ENCODE measurements at places on chromosomes 1 and 21.
A peak's percentile ranks its signal among the peaks of the same experiment; 100 is the strongest.

GRCh38 chr1:154186177-154186576 lies 5.7 kb downstream of the TPM3 start:
- DNase-seq = peak; percentile 11

GRCh38 chr1:20367626-20368025 lies 77.0 kb downstream of the VWA5B1 start:
- DNase-seq = no peak

GRCh38 chr1:94334764-94335163 lies 83.4 kb upstream of the ABCD3 start:
- DNase-seq = no peak

DNA sequence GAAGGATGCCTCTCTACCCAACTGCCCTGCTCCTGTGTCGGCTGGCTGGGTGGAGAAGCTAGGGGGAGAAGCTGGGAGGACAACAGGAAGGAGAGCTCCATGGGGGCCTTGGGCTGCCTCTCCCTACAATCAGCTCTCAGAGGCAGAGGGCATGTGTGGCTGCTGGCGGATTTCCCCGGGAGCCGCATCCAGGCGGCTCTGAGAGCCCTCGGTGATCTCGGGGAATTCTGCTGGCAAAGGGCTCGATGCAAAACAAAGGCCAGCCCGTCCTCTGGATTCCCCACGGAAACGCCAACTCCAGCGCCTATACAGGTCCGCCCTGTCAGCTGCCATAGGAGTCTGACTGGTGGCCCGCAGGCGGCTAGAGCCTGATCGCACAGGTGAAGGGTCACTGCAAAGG lies 26.4 kb upstream of the EVA1B start:
- DNase-seq = no peak

GRCh38 chr1:29875557-29876028 lies 639.3 kb downstream of the PTPRU start:
- DNase-seq = no peak

- no peak for DNase-seq
Measured at GRCh38 chr1:68409426-68409825, 40.3 kb downstream of the RPE65 start.

DNA sequence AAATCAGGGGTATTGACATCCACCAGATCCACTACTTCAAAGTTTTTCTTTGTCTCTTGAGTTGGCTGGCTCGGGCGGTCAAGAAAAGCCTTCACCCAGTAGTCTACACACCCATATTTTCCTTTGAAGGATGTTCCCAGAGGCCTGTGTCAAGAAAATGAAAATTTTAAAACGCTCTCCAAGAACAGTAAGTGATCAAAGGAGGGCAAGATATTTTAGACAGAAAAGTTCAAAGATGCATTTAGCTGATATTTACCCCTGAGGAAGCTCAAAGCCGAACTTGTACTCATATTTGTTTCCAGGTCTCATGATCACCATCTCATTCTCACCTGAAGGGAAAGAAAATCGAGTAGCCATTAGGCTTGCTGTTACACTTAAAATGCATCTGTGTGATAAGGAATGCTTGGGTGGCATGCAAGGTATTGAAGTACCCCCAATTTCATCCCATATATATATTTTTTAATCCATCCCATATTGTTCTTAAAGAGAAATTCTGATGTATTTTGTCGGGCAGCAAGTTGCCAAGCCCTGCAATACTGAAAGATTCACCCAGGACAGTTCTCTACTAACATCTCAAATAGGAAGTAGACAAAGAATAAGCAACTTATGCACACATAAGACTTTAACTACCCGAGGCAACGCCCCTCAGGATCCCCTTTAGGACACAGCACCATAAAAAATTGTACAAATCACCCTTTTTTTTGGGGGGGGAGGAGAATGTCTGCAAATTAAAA lies 1.1 kb downstream of the TXNIP start:
- no peak for DNase-seq

- no peak for DNase-seq
Measured at GRCh38 chr1:230224101-230224960, 157.3 kb downstream of the GALNT2 start.

GRCh38 chr1:200670242-200671118 lies 773 bp upstream of the DDX59 start:
- DNase-seq = no peak

DNA sequence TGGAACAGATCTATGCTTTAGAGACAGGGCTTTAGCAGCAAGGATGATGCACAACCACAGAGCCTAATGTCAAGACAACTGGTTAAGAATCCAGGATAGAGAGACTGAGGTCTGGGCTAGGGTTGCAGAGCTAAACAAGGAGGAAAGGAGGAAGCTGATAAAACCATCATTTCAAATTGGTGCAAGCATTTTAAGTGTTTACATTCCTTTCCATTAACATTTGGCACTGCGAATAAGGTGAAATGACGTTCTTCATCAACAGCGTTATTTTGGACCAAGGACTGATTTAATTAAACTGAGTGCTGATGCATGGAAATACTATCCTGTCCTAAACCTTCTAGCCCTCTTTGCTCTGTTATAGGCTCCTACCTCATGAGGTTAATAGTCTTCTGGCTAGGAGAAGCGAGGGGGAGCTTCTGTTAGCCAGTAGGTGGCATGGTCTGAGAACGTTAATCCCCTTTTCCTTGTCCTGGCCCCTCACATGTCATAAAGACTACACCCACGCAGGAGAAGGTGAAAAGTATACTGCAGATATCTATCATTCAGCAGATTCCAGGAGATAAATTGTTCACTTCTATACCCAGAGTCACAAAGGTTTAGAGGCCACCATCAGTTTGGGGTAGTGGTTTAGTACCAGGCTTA lies 7.6 kb upstream of the C1orf21 start:
- DNase-seq = no peak

GRCh38 chr1:67264152-67264551 lies 43.5 kb upstream of the IL12RB2 start:
- no peak for DNase-seq

DNA sequence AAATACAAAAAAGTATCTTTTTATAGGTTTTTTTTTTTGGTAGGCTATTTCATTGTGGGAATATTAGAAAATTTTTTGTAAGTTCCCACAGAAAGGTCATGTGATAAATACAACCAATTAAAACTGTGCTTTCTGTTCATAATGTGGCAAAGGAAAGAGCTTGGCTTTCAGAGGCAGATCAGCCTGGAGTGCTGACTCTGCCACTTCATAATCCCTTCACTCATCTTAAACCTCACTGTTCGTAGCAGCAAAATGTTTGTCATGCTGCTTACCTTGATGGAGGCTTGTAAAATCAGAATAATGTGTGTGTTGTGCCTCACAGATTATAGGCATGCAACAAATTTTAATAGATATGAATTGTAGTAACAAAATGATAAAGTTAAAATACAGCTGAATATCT lies 176.8 kb downstream of the ZP4 start:
- DNase-seq = no peak

- DNase-seq = no peak
Measured at GRCh38 chr1:1781526-1781903, 3.2 kb upstream of the NADK start.

- no peak for DNase-seq
Measured at GRCh38 chr21:29430030-29430429, 131.3 kb downstream of the BACH1 start.

- no peak for DNase-seq
Measured at GRCh38 chr21:25858325-25858724, 123.6 kb downstream of the GABPA start.

GRCh38 chr21:46125846-46126301 lies 28.0 kb downstream of the COL6A2 start:
- DNase-seq = no peak

DNA sequence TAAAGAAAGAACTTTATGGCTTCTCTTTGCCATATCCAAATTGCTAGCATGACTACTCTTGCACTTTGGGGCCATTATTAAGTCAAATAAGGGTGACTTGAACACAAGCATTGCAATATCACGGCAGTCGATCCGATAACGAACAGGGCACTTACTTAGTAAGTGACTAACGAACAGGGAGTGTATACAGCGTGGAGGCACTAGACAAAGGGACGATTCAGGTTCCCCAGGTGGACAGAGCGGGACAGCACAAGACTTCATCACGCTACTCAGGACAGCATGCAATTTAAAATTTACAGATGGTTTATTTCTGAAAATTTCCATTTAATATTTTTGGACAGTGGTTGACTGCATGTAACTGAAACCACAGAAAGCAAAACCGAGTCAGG lies 5.4 kb upstream of the PITHD1 start:
- no peak for DNase-seq

- no peak for DNase-seq
Measured at GRCh38 chr1:110897681-110898080, 24.7 kb downstream of the CD53 start.

- DNase-seq = no peak
Measured at GRCh38 chr1:193019442-193020026, 39.6 kb downstream of the UCHL5 start.

- DNase-seq = no peak
Measured at GRCh38 chr1:162333991-162334390, 42.7 kb downstream of the SPATA46 start.
